ENCODE measurements at places on chromosomes 6 and 20.

- DNase-seq: no peak
These were observed 61.0 kb downstream of the SOBP start for GRCh38 chr6:107550906-107551305.

- no peak for DNase-seq
These were observed 611.9 kb downstream of the DHX35 start for GRCh38 chr20:39574061-39574460.

DNA sequence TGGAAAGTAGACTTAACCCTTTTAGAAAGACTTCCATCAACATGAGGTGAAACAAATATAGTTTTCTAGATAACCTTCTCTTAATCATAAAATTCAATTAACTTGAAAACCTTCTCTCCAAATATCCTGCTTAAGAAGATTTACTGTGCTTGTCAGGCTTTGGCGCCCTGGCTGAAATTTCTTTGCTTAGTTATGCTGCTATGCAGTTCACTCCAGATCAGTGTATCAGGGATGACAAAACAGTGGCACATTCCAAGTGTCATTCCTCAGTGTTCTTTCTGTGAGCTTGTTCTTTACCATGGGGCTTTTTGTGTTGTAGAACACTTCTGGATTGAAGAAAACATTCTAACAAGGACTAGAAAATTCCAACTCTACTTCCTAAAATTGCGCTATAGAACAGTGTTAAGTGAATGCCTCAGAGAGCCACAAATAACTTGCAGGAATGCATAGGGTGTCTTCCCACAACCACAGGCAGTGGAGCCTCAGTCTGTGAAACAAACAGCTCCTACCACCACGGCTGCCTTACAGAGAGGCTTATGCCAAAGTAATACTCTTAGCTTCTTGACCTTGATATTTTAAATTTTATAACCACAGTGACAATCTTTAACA, 443.6 kb downstream of the CDC5L start:
- no peak for DNase-seq

- no peak for DNase-seq
These were observed 130.5 kb downstream of the HFE start for GRCh38 chr6:26217714-26218075.

GRCh38 chr6:84773431-84774156, 9.2 kb upstream of the TBX18 start:
- no peak for DNase-seq

DNA sequence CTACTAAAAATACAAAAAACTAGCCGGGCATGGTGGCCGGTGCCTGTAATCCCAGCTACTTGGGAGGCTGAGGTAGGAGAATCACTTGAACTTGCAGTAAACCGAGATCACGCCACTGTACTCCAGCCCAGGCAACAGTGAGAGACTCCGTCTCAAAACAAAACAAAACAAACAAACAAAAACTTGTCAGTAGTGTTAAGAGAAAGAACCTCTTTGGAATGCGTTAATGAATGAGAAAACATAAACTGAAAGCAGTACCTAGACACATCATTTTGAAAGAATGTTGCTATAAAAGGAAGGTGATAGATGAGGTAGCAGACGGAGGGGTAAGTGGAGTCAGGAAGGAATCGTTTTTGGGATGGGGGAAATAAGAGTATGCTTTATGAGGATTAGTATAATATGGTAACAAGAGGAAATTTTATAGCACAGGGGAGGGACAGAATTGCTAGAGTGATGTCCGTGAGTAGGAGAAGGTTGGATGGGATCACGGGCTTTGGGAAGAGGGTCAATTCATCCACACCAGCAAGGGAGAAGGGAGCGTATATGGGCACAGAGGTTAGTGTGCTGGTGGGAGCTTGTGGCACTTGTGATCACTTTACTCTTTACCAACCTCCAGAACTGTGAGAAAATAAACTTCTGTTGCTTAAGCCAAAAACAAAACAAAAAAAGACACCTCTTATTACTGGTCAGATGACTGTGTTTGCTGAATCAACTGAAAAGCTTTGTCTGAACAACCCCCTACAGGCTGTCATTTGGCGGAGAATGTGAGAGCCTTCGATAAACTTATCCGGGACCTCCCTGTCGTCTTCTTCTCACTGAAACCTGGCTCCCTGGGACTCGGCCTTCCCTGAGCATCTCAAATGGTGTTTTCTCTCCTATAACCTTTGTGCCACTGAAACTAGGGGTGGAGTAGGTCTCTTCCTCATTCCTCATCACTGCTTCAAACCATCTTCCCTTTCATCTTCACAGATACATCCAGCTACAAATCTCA, 48.9 kb upstream of the TFAP2A start:
- no peak for DNase-seq

- no peak for DNase-seq
These were observed 29.4 kb downstream of the THBS2 start for GRCh38 chr6:169224185-169224695.

DNA sequence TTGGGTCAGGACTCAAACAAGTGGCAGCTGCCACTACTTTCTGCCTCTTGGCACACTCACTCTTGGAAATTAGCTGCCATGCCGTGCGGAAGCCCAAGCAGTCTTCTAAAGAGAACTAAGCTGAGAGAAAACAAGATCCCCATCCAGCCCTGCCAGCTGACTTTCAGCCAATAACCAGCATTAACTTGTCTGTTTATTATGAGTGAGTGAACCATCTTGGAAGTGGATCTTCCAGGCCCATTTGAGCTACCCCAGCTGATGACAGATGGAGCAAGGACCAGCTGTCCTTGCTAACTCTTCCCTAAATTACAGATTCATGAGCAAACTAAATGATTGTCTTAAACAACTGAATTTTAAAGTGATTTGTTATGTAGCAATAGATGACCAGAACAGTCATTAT, 73.9 kb upstream of the RBM24 start:
- no peak for DNase-seq

All from stimulated activated CD8-positive, alpha-beta memory T cell treated with anti-CD3 and anti-CD28 coated beads, Interleukin-15, amount 100 ng/mL, for 48 hours (primary cell).